Activated CD4-positive, alpha-beta T cell treated with anti-CD3 and anti-CD28 coated beads for 36 hours (primary cell): ENCODE measurements at places on chromosomes 16 and 17.

- H3K27ac ChIP-seq, result no peak overlapping the region
- H3K27me3 ChIP-seq, result no peaks in the 10 kb centered on the region
- DNase-seq, result no peak
These were observed 116.5 kb upstream of the AXIN2 start for GRCh38 chr17:65677932-65678331.

GRCh38 chr16:50267151-50267631, 840 bp downstream of the ADCY7 start:
- peak overlapping the region; percentile 87 for H3K4me3 ChIP-seq
- peaks cover 76% of the 10 kb centered on the region for H3K4me1 ChIP-seq
- peak overlapping the region; percentile 98 for H3K27ac ChIP-seq

- no peaks in the 10 kb centered on the region for H3K36me3 ChIP-seq
- no peak for DNase-seq
- H3K4me3 ChIP-seq, result no peak overlapping the region
- no peaks in the 10 kb centered on the region for H3K27me3 ChIP-seq
- H3K4me1 ChIP-seq, result no peaks in the 10 kb centered on the region
These were observed 220.6 kb upstream of the ZFHX3 start for GRCh38 chr16:73268366-73268993.

DNA sequence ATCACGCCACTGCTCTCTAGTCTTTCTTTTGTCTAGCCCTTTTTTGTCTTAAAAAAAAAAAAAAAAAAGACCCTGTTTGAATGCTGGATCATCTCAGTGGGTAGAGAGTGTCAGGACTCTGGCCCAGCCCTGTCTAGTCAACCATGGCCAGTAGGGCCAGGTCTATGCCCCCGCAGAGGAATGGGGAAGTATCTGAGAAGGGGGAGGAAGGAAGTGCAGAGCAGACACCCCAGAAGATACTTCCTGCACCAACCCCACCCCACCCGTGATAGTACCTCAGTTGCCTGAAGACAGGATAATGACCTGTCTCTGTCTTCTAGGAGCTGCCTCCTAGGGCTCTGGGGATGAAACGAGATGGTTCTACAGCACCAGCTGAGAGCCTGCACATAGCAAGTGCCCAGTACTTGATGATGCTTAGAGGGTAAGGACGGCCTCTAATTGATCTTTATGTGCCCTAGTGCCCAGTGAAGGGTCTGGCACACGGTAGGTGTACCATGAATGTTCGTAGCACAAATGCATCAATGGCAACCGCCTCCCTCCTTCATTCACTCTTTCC, 55.4 kb downstream of the ABAT start:
- no peaks in the 10 kb centered on the region for H3K36me3 ChIP-seq
- DNase-seq, result no peak
- peaks cover 31% of the 10 kb centered on the region for H3K4me1 ChIP-seq
- H3K27me3 ChIP-seq, result no peaks in the 10 kb centered on the region
- no peak overlapping the region for H3K4me3 ChIP-seq
